CD4-positive, alpha-beta T cell treated with Interleukin-10 for 1 hour (primary cell): ENCODE measurements at places on chromosomes 5 and 9.
A peak's percentile ranks its signal among the peaks of the same experiment; 100 is the strongest.

DNA sequence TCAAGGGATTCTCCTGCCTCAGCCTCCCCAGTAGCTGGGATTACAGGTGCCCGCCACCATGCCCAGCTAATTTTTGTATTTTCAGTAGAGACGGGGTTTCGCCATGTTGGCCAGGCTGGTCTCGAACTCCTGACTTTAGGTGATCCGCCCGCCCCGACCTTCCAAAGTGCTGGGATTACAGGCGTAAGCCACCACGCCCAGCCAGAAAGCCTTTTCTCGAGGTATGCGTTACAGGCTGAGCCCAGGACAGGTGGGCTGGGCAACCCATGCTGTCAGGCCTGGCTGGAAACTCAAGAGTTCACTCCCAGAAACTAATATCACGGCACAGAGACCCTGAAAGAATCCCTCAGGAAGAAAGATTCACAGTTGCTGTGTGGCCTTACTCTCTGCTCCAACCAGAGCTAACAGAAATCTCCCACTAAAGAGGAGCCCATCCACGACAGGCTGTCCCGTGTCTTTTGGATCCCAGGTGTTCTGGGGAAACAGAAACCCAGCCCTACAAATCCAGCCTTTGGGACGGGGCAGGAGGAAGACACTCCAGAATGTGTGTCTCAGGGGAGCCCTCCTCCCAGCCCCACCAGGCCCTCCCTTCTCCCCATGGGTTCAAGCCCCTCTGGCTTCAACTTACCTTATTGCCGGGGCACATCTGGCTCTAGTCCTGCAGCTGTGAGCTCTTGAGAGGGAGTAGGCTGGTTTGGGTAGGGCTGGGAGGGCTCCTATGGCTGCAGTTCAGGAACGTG lies 400 bp downstream of the TIFAB start:
- no peak for DNase-seq

GRCh38 chr5:96226941-96227552 lies 206.0 kb downstream of the PCSK1 start:
- DNase-seq: no peak

- DNase-seq: no peak
These were observed 31.4 kb upstream of the LPCAT1 start for GRCh38 chr5:1555011-1555807.

DNA sequence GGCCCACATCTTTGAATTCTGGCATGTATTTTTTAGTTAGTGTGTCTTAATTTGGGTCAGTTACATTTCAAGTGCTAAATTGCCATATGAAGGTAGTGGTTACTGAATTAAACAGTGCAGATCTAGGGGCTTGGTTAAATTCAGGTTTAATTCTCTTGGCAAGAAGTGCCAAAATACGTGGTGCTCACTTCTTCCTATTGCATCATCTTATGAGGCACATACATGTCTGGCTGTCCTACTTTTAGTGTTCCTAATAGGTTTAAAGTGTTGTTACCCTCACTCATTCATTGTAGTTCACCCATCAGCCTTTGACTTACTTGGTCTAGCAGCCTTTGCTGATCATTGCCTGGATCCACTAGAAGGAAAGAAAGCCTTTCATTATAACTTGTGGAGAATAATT lies 59.5 kb downstream of the RPS6 start:
- no peak for DNase-seq

DNA sequence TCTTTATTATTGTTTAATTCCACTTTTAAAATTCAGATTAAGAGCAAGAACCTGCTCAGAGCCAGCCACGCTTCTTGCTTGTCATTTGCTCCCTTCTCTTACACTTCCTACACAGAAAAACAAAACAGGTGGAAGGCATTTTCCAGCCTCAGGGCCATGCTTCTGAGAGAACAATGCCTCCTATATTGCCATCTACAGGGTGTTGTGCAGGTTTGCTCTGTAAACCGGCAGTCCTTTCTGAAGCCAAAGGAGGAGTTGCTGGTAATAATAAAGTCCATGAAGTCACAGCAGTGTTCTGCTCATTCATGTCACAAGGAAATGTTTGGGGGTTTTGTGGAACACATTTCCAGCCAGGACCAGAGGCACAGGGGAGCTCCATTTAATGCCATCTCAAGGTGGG lies 16.1 kb upstream of the PRLR start:
- no peak for DNase-seq

DNA sequence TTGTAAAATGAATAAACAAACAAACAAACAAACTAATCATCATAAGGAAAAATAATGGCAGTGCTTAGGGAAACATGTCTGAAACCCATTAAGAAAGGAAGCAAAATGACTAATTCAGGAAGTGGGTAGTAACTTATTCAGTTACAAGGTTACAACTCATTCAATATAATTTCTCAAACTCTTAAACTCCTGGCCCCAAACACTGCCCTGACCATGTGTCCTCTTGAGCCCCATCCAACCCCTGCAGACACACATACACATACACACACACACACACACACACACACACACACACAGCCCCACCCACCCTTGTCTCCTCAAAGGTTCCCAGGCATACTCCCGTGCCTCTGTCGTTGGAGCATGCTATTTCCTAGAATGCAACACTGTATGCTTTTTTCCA lies 193.9 kb downstream of the SEC61B start:
- no peak for DNase-seq

DNA sequence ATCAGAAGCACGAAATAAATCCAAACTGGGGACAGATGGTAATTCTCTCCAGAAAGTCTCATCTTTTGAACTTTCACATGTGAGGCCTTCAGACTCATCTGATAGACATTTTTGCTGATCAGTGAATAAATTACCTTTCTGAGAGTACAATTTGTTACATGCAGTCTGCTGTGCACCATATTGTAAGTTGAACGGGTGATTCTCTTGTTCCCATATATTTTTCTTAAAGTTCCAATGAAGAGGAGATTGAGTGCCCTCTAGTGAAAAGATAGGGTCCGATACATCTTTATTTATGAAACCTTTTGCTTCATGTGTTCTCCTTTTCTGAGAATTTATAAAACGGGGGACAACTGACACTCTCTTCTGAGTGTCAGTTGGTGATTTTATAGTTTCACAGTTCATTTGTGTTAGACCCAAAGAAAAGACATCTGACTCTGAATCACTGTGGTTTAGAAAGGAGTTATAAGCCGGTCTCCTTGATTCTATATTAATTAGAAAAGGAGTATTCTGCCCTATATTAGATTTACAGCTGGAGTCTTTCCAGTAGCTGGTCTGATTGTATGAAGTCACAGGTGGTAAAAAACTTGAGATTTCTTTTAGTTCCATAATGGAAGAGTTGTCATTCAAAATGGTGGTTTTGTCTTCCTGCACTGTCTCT lies 30.4 kb downstream of the GNG10 start:
- DNase-seq: peak; percentile 23

- no peak for DNase-seq
These were observed 76.9 kb upstream of the NEURL1B start for GRCh38 chr5:172564188-172564587.

- no peak for DNase-seq
These were observed 68.9 kb upstream of the SH3PXD2B start for GRCh38 chr5:172523146-172523745.

DNA sequence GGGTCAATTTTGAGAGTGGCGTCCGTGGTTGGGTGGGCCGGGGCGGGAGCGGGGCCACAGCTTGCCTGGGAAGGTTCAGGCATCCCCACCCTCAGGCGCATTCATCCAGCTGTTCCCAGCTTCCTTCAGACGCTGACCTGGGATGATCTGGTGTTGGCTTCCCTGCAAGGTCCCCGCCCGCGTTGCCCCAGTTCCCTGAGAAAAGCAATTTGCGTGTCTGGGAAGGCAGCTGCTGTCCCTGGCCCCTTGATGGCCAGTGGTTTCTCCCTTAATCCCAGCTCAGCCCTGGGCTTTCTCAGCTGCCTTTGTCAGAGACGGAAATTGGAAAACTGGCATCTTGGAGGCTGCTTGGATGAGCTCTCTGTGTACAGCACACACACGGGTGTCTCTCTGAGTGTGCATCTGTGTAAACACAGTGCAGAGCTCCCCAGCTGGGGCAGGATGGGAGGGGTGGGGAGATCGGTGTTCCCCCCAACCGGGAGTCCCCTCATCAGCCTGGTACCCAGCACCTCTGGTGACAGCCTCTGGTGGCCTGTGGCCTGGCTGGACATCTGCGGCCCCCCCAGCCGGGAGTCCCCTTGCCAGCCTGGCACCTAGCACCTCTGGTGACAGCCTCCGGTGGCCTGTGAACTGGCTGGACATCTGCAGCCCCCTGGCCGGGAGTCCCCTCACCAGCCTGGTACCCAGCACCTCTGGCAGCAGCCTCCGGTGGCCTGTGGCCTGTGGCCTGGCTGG lies 94.0 kb downstream of the COL5A1 start:
- DNase-seq: no peak

- no peak for DNase-seq
These were observed 260.0 kb upstream of the ST8SIA4 start for GRCh38 chr5:101163088-101163487.

DNA sequence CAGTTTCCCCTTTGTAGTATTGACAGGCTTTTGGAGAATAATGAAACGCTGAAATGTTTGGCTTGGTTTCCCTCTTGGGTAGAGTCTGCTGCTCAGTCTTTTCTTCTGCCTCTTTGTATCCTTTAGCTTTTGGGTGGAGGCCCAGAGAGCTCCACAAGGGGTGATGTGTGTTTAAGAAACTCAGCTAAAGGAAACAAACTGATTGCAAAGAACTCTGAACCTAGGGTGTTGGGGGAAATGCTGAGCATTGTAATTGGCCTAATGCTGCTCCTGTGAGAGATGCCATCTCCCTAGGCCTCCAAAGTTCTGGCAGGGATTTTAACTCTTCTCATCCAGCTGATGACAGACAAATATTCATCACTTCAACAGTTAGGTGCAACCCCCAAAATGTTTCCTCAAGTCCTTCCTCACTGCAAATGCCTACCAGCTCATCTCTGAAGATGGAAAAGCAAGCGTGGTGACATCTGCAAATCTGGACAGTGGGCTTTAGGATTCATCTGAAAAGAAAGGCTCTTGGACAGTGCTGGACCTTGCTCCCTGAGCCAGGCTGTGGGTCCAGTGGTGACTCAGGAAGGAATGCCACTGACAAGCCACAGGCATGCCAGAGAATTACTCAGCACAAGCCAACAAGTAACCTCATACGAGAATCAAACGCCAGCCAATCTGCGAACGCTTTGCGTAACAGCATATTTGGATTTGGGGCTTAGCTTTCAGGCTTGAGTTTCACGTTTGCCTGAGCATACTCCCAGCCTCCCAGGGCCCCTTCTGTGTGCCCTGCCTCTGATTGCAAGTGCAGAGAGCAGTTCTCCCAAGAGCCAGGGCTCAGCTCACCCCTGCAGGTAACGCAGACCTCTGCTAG lies 30.5 kb upstream of the ZSWIM6 start:
- no peak for DNase-seq

DNA sequence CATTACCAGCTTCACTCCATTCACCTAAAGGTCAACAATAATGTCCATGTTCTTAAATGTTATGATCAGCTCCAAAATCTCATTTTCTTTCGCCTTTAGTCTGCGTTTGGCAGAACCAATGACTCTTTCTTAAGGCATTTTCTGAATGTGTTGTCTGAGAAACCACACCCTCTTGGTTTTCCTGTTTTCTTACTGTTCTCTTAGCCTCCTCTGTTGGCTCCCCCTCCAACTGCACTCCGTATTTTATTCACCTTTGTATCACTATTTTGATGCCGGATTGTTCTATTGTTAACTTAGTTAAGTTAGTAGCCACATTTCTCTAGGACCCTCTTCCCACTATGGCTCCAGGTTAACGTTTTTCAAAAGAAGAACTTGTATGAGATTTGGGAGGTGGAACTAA lies 185.6 kb downstream of the DMAC1 start:
- peak; percentile 50 for DNase-seq

DNA sequence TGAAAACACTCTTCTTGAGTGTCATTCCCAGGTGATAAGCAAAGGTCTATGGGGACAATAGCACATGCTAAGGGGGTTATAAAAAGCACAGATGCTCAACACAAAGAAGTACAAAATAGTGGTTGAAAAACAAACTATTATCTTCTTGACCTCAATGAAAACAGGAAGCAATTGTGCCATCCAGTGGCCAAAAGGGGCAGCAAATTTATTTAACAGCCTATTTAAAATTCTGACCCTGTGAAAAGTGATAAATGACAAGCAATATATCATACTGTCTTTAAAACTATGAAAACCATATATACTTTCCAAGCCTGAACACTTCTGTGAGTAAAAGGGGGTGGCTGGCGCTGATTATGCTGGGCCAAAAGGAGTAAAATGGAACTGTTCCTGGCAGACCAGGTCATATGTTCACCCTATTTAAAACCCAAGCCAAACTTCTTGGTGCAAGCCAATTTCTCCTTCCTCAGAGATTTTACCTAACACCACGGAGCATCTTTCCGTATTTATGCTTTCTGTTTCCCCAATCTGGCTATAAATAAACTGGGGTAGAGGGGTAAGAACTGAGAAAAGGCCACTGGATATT lies 29.7 kb downstream of the TEX10 start:
- peak; percentile 52 for DNase-seq

- peak; percentile 78 for DNase-seq
These were observed 16.0 kb upstream of the PHF19 start for GRCh38 chr9:120892748-120893610.

- no peak for DNase-seq
These were observed 256.5 kb upstream of the NR4A3 start for GRCh38 chr9:99565203-99565602.

GRCh38 chr9:68560071-68560844 lies 19.6 kb upstream of the TMEM252 start:
- DNase-seq: peak; percentile 44

- DNase-seq: no peak
These were observed 3.6 kb upstream of the TRIM41 start for GRCh38 chr5:181219262-181220177.

- DNase-seq: no peak
These were observed 434.0 kb downstream of the GADD45G start for GRCh38 chr9:90038763-90039162.

- no peak for DNase-seq
These were observed 6.6 kb upstream of the CEMIP2 start for GRCh38 chr9:71774920-71775319.

DNA sequence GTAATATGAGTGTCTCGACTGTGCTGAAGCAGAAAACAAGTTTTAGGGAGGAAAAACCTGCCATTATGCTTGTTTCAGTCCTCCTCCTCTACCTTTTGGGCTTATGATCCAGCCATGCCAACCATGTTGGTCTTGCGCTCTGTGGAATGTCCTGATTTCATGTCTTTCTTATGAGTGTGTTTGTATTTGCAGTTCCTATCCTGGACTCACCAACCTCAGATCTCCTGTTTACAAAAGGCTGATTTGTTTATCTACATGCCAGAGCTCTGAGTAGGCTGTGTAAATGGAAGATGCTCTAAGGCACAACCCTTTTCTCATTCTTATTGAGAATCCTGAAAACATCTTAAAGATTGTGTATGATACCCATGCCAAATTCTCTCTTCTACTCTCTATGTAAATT lies 138.6 kb downstream of the ARHGEF28 start:
- DNase-seq: no peak

- DNase-seq: no peak
These were observed 192.4 kb downstream of the HSPA4 start for GRCh38 chr5:133244242-133244641.

DNA sequence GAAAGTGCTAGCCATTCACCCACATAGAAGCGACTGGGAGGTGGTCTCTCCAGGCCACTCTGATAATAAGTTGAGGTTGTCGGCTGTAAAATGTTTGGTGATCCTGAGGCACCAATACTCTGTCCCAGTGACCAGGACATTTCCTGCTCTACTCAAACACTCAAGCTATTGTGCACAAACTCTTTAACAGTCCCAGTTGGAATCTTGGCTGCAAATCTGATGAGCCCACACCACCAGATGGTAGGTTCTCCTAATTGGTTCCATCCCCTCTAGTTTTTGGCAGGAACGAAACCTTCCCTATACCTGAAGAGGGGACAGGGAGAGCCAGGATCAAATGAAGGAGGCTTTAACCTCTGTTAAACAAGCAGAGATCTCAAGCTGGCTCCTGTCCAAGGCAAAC lies 14.3 kb downstream of the GRIA1 start:
- DNase-seq: no peak

- no peak for DNase-seq
These were observed 276.7 kb upstream of the KIF2A start for GRCh38 chr5:62029303-62029702.
